ENCODE measurements at places on chromosomes 1 and 21.
A peak's percentile ranks its signal among the peaks of the same experiment; 100 is the strongest.

DNA sequence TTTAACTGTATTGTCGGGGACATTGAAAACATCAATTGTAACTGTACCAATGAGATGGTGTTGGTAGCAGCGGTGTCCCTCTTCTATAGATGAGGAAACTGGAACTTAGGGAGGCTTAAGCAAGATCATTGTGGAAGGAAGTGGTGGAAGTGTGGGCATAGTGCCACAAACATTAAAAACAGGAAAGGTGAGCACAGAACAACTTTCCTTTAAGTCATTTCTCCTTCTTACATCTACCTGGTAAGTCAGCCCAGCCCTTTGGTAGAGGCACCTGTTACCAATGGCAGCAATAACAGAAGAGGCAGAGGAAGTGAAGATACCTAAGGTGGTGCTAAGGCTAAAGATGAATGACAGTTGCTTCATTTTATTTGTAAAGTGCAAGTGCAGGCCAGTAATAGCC is 12.0 kb upstream of the CTSS start:
- peak; percentile 54 for DNase-seq

DNA sequence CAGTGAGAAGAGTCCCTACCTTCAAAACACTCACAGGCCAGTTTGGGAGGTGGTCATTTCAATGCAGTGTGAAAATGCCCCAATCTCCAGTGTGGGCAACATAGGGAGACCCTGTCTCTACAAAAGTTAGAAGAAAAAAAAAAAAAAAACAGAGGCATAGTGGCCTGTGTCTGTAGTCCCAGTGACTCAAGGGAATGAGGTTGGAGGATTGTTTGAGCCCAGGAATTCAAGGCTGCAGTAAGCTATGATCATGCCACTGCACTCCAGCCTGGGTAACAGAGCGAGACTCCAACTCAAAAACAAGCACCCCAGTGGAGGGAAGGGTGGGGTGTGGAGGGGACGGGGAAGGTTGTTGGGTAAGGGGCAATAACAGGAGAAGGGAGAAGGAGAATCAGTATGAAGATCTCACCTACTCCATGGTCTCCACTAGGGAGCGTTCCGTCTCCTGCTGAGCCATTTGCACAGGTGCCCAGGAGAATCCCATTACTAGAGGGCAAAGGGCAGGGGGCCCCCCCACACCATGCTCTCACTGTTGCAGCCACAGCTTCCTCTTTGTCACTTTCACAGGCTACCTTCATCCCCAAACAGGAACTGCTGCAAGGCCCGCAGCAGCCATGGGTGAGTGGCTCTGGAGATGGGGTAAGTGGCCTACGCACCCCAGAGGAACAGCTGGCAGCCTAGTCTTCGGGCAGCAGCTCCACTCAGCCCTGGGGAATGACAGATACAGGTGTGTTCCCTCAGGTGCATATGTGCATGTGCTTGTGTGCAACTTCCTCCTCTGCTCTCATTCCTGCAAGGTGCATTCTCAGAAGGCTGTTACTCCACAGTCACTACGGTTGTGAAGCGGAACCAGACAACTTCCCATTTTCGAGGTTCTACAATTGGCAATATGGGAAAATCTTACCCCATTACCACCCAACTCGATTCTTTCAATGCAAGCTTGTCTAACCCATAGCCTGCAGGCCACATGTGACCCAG is 87.9 kb upstream of the LYST start:
- DNase-seq, result no peak

- DNase-seq, result no peak
Observed at GRCh38 chr1:185224132-185224531, 67.2 kb downstream of the SWT1 start.

GRCh38 chr1:245558069-245558468 is 403.3 kb downstream of the KIF26B start:
- no peak for DNase-seq

GRCh38 chr1:1247341-1247913 is 905 bp upstream of the C1QTNF12 start:
- DNase-seq, result no peak

DNA sequence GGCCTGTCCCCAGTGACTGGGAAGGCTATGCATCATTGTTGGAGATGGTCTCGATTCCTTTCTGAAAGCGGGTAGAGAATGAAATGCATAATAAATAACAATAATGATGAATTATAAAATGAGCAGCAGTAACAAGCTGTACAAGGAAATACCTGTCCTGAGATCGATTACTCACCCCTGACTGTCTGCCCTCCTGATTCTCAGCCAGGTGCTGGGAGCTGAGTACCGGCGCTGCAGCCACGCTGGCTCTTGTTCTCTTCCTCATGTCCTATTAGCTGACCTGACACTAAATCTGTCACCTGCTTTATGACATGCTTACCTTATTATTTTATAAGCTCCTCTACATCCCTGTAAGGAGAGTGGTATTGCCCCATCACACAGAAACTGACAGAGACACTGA is 3.4 kb downstream of the AGPAT3 start:
- DNase-seq, result no peak

DNA sequence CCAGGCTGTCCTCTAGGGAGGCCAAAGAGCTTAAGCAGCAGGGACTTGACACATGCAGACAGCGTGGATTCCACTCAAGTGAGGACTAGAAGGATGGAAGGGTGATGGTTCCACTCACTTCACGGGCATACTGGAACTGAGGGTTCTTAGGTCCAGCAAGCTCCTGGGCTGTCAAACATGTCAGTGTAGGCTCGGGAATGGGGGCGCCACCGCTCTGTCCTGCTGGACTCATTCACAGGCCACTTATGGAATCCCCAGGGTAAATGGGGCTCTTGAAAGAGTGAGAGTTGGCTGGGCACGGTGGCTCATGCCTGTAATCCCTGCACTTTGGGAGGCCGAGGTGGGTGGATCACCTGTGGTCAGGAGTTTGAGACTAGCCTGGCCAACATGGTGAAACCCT is 27.7 kb upstream of the CSF3R start:
- no peak for DNase-seq

DNA sequence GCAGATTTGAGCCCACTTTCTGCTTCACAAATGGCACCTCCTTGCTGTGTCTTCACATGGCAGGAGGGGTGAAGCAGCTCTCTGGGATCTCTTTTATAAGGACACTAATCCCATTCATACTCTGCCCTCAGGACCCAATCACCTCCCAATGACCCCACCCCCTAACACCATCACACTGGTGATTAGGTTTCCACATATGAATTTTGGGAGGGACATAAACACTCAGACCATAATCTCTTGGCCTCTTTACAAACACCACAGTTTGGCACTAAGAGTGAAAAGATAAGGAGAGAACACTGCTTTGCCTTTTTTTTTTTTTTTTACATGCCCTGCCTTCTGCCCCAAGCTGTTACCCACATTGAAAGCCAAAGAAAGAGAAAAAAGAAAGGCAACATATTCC is 166.2 kb upstream of the NFIA start:
- DNase-seq, result no peak

GRCh38 chr1:66290761-66291530 is 243.0 kb upstream of the SGIP1 start:
- DNase-seq, result no peak

DNA sequence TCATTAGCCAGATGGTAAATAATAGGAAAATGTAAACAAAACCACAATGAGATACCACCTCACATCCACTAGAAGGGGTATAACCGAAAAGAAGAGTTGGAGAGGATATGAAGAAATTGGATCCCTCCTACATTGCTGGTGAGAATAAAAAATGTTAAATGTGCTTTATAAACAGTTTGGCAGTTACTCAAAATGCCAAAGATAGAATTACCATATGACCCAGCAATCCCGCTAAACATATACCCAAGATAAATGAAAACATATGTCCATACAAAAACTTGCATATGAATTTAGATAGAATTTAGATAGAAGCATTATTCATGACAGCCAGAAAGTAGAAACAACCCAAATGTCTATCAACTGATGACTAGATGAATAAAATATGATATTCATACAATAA is 4.4 kb upstream of the FMO2 start:
- DNase-seq, result no peak

DNA sequence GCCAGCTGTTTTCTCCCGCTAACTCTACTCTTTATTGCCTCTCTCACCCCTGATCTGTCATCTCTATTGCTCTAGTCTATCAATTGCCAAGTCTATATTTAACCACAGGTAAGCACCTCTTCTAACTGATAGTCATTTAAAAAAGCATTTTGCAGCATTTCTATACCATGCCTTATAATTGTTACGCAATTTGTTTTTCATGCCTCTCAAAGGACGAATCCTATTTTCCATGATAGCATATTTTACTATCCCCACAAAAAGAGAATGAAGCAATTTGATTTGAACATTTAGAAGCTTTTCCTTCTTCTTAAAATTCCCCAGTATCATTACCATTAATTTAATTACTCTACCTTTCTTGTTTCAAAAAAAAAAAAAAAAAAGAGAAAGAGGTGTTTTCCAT is 432.8 kb upstream of the ZP4 start:
- DNase-seq, result no peak

GRCh38 chr1:198128533-198128932 is 28.3 kb upstream of the NEK7 start:
- no peak for DNase-seq

DNA sequence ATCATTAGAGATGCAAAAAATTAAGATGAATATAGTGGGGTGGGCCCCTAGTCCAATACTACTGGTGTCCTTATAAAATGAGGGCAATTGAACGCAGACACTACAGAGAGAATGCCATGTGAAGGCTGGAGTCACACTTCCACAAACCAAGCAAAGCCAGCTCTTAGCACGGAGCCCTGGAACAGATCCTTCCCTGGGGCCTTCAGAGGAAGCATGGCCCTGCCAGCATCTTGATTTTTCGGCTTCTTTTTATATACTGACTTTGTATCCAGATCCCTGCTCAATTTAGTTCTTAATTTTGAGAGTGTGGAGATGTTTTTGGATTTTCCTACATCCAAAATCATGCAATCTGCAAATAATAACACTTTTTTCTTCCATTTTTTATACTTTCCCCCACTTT is 10.2 kb upstream of the KIAA1614 start:
- no peak for DNase-seq

DNA sequence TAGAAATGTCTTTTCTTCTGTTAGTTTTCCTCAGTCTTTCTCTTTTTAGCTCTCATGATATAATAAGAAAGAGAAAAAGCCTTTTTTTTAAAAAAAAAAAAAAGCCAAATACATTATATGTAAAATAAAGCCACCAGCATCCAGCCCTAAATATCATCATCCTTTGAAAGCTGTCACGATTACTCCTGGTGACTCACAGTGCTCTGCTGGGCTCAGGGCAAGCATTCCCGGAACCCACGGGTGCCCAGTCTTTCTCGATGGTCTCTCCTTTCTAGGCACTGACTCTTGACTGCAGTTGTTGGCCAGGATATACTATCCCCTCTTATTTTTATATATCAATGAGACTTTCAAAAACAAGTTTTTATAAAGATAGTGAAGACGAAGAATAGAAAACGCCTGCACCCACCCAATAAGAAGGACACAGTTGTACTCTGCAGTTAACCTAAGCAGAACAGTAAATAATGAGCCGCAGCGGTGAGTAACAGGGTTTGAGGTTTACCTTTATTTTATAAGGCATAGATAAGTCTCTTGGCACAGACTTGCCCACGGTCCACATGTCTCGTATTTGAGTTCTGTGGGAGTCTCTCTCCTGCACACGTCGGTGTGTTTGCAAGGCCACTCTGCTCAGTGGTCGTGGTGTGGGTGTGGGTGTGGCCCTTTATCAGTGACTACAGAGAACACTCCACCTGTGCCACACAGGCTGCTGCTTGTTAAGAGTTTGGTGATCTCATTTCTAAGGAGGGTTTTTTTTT is 15.7 kb upstream of the MX2 start:
- DNase-seq, result no peak

DNA sequence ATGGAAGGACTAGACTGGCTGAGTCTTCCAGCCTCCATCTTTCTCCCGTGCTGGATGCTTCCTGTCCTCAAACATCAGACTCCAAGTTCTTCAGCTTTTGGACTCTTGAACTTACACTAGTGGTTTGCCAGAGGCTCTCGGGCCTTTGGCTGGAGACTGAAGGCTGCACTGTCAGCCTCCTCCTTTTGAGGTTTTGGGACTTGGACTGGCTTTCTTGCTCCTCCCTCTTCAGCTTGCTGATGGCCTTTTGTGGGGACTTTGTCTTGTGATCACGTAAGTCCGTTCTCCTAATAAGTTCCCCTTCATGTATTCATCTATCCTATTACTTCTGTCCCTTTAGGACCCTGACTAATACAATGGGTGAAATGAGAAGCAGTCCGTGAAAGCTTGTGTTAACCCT is 196.4 kb downstream of the KAZN start:
- DNase-seq, result no peak
